GM06990 (cell line): ENCODE measurements at places on chromosomes 16 and 17.

DNA sequence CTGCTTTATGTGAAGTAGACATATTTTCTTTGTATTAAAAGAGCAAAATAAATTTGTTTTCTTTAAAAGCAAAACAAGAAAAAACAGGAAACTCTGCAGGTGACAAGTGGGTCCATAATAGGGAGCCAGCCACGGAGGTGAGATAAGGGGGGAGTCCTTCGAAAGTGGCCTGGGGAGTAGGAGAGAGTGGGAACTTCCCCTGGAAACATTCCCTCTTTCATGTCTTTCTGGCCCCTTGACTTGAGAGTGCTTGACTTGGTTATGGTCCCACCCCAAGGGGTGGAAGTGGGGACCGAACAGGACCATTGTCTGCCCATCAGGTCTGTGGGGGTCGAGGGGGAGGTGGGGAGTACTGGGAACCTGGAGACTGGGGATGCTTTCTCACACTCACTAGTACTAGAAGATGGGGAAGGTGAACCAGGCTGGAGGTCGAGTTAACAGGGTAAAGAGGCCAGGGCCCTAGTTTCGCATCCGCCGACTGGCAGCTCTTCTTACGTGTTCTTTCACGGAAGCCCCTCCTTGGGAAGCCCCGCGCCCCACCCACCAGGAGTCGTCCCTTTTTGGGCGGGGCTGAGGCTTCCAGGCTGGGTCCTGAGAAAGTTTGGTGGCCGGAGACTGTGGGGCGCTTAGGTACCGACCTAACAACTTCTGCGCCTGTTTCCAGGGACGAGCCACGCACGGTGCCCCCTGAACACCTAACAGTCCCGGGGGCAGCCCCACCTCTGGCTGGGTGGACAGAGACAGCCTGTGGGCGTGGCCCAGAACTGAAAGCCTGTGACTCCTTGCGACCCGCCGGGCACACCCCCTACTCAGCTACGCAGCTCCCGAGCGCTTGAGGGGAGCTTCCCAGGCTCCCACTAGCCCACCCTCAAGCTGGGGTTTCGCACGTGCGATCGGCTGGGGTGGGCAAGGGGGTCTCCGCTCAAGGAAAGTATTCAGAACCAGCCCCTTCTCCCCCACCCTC, 790 bp downstream of the TRADD start:
- peak; percentile 88 for DNase-seq

- no peak for DNase-seq
These were observed 50.1 kb upstream of the DDX52 start for GRCh38 chr17:37693328-37693727.

- no peak for DNase-seq
These were observed 32.1 kb downstream of the IST1 start for GRCh38 chr16:71927383-71927782.

DNA sequence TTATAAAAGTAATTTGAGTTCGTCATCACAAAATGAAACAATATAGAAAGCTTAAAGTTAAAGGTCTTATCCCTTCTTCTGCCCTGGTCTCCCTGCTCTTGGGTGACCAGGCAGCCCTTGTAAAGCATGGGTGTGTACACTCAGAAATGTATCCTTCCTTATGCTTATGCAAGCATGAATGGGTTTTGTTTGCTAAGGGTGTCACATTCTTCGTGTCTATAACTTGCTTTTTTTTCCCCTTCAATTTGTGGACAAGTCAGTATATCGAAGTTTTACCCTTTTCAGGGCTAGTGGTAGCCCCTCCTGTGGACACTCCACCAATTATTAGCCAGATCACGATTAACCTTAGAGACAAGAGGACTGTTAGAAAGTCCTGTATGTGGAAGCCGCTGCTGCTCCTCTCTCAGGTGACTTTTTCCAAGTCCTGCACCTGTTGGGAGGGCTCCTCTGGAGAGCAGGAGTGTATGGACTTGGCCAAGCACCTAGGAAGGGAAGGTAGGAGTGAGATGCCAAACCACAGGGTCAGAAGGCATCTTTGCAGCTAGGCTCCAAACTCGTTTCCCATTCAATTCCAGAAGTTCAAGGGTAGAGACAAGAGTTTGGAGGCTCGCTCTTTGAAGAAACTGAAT, 50.9 kb downstream of the LDHD start:
- no peak for DNase-seq

- DNase-seq = no peak
These were observed 762 bp downstream of the PYCARD start for GRCh38 chr16:31201582-31202413.

GRCh38 chr17:17408236-17408794, 68.5 kb upstream of the MED9 start:
- no peak for DNase-seq
